ENCODE measurements at places on chromosomes 5 and 9. TPM values are rescaled to one million over a fixed set of nuclear protein-coding genes. Genes with fewer than 3 reads are reported as not detected.

DNA sequence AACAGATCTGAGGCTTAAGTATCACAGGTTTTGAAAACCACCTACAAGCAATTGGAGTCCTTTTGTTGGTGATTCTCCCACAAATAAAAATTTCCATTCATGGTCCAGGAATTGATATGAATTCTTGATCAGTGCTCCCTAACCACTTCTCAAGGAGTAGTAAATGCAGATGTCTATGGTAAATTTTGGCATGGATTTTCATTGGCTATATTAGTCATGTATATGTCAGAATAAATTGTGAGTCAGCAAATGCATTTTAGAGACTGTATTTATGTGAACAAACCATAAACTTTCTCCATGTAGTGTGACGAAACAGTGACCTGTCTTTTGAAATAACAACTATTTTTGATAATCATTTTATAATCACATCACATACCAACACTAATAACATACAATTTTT is 611.1 kb downstream of the HTR1A start:
- H3K27me3 ChIP-seq: no peaks in the 10 kb centered on the region
- H3K27ac ChIP-seq: no peak overlapping the region
- no peak overlapping the region for H3K4me3 ChIP-seq
- H3K4me1 ChIP-seq: no peaks in the 10 kb centered on the region
- no peaks in the 10 kb centered on the region for H3K36me3 ChIP-seq

DNA sequence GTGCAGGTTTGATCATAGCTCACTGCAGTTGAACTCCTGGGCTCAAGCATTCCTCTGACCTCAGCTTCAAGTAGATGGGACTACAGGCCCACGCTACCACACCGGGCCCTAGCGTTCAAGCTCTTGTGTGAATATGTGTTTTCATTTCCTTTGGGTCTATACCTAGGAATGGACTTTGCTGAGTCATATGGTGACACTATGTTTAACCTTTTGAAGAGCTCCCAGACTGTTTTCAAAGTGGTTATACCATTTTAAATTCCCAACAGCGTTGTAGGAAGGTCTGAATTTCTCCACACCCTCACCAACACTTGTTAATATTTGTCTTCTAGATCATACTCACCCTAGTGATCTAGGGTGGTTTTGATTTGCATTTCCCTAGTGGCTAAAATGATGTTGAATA is 33.5 kb downstream of the FAF2 start:
- H3K4me3 ChIP-seq: no peak overlapping the region
- H3K27ac ChIP-seq: no peak overlapping the region
- H3K36me3 ChIP-seq: peaks cover 23% of the 10 kb centered on the region
- no peaks in the 10 kb centered on the region for H3K27me3 ChIP-seq
- no peak for DNase-seq

- no peak for DNase-seq
- no peak overlapping the region for H3K4me3 ChIP-seq
- H3K36me3 ChIP-seq: peaks cover 8% of the 10 kb centered on the region
- no peaks in the 10 kb centered on the region for H3K4me1 ChIP-seq
- H3K27me3 ChIP-seq: no peaks in the 10 kb centered on the region
These were observed 13.6 kb downstream of the CKMT2 start for GRCh38 chr5:81246697-81247096.

GRCh38 chr9:88015606-88016005 is 41.3 kb upstream of the CDK20 start:
- no peak overlapping the region for H3K27ac ChIP-seq
- H3K27me3 ChIP-seq: no peaks in the 10 kb centered on the region
- no peaks in the 10 kb centered on the region for H3K4me1 ChIP-seq
- no peaks in the 10 kb centered on the region for H3K36me3 ChIP-seq
- DNase-seq: no peak
- no peak overlapping the region for H3K4me3 ChIP-seq

DNA sequence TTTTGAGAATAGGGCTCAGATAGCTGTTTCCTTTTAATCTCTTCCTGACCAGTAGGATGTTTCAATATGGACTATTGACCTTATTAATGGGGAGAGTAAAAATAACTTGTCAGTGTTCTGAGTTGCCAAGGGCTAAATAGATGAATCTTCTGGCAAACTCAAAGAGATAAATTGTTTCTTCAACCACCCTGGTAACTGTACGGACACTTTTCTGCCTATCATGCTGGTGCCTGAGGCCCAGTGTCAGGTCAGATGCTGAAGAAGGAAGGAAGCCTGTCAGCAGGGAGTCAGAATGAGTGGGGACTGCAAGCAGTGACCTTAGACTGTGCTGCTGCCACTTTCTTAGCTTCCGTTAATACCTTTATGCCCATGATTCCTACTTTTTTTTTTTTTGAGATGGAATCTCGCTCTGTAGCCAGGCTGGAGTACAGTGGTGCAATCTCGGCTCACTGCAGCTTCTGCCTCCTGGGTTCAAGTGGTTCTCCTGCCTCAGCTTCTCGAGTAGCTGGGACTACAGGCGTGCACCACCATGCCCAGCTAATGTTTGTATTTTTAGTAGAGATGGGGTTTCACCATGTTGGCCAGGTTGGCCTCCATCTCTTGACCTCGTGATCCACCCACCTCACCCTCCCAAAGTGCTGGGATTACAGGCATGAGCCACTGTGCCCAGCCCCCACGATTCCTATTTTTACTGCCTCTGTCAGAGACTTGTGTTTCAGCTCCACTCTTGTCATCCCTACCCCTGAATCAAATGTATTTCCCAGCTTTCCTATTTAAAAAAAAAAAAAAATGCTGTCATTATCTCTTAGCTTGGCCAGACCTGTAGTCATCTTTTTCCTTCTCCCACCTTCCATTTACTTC is 33.7 kb downstream of the TGFBR1 start:
- no peaks in the 10 kb centered on the region for H3K27me3 ChIP-seq
- H3K36me3 ChIP-seq: peaks cover 14% of the 10 kb centered on the region
- no peak overlapping the region for H3K4me3 ChIP-seq
- H3K4me1 ChIP-seq: no peaks in the 10 kb centered on the region
- DNase-seq: no peak

DNA sequence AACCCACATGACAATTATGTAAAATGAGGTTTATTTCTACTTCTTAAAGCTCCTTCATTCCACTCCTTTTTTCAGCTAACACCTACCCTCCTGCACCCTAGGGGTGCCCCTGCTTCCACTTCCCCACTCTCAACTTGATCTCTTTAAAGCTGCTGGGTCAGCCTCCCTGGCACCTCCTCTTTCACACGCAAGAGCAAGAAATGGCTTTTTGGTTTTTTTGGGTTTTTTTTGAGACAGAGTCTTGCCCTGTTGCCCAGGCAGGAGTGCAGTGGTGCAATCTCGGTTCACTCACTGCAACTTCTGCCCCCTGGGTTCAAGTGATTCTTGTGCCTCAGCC is 64.4 kb downstream of the SUSD1 start:
- H3K27me3 ChIP-seq: no peaks in the 10 kb centered on the region
- no peaks in the 10 kb centered on the region for H3K4me1 ChIP-seq
- no peaks in the 10 kb centered on the region for H3K36me3 ChIP-seq
- DNase-seq: no peak
- no peak overlapping the region for H3K4me3 ChIP-seq
- no peak overlapping the region for H3K27ac ChIP-seq

- H3K27me3 ChIP-seq: no peaks in the 10 kb centered on the region
- no peak overlapping the region for H3K4me3 ChIP-seq
- H3K4me1 ChIP-seq: peaks cover 35% of the 10 kb centered on the region
- no peaks in the 10 kb centered on the region for H3K36me3 ChIP-seq
- DNase-seq: no peak
These were observed 13.0 kb downstream of the C1QTNF2 start for GRCh38 chr5:160357394-160357793.

DNA sequence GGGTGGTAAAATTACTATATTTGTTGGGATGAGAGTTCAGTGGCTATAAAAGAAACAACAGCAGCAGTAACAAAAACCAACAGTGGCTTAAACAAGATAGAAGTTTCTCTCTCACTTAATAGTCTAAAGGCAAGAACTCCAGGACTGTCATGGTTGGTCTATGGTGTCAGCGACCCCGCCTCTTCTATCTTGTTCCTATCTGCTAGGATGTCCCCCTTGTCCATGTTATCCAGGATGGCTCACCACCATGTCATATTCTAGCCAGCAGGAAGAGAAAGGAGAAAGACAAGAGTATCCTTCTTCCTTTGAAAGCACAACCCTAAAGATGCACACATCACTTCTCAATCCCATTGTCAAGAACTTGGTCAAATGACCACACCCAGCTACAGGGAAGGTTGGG is 11.3 kb upstream of the OTP start:
- no peak for DNase-seq
- H3K36me3 ChIP-seq: no peaks in the 10 kb centered on the region
- no peak overlapping the region for H3K4me3 ChIP-seq
- peaks cover 2% of the 10 kb centered on the region for H3K27me3 ChIP-seq

DNA sequence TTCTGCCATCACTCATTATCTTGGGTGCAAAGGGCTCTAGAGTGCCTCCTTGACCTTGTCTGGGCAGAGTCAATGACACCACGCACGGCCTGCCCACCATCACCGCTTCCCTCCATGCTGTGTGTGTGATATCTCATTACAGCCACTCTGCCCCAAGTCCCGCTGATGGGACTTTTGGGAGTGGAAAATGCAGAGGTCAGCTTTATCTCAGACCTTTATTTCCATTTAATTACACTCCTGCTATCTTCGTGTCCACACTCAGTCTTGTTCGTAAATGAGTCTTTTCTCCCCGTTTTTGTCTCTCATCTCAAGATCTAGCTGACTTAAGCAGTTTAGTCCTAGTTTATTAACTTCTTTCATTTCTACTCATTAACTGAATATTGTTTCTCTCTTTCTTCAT is 226.2 kb downstream of the ICE1 start:
- no peaks in the 10 kb centered on the region for H3K36me3 ChIP-seq
- H3K27me3 ChIP-seq: no peaks in the 10 kb centered on the region
- peaks cover 6% of the 10 kb centered on the region for H3K4me1 ChIP-seq
- H3K4me3 ChIP-seq: no peak overlapping the region
- no peak overlapping the region for H3K27ac ChIP-seq

DNA sequence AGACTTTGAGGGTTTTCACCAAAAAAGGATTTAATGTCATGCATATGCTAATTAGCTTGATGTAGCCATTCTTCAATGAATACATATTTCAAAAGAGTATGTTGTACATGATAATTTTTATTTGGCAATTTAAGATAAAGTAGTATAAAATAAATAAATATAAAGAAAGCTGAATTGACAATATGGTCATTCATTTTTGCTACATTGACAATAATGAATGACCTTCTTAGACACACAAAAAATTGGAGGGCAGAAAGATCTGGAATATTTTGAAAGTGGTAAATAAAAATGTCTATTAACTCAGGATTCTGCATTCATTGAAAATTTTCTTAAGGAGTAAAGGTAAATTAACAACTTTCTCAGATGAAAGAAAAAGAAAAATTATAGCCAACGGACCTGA is 324.8 kb upstream of the FTMT start:
- H3K27me3 ChIP-seq: no peaks in the 10 kb centered on the region
- no peak for DNase-seq
- no peaks in the 10 kb centered on the region for H3K4me1 ChIP-seq
- no peak overlapping the region for H3K27ac ChIP-seq

DNA sequence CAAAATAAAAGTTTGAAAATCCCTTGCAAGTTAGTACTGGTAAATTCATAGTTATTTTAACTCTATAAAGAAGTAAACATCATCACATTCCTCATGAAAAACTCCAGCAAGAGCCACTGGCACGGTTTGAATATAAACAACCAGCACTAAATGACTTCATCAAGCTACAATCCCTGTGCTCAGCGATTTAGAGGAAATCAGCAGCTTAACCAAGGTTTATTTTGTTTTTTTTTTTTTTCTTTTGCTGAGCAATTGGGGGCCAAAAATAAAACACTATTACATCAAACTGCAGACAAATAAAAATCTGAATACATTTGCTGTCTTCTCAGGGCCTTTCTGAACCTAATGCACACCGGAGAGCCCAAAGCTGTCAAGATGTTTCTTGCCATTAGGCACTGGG is 106.2 kb upstream of the SLC24A2 start:
- no peaks in the 10 kb centered on the region for H3K27me3 ChIP-seq
- no peak overlapping the region for H3K27ac ChIP-seq
- H3K36me3 ChIP-seq: no peaks in the 10 kb centered on the region

DNA sequence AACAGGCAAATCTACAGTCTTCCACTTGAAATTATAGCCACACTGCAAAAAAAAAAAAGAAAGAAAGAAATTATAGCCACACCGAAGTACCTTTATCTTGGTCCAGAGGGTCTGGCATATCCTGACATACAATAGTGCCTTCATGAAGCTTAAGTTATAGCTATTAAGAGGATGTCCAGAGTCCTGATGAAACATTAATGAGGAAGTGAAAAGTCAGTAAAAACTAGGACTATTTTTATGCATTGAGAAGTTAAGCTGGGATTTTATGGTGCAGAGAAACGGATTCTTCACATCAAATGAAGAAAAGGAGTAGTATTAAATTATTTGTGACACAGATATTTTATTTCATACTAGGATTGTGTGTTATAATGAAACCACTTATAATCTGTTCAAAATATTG is 123.9 kb downstream of the SV2C start:
- H3K4me1 ChIP-seq: no peaks in the 10 kb centered on the region
- H3K27me3 ChIP-seq: no peaks in the 10 kb centered on the region
- H3K4me3 ChIP-seq: no peak overlapping the region

- H3K4me1 ChIP-seq: peaks cover 41% of the 10 kb centered on the region
- no peak for DNase-seq
These were observed 5.3 kb downstream of the RALGDS start for GRCh38 chr9:133115604-133116345.

DNA sequence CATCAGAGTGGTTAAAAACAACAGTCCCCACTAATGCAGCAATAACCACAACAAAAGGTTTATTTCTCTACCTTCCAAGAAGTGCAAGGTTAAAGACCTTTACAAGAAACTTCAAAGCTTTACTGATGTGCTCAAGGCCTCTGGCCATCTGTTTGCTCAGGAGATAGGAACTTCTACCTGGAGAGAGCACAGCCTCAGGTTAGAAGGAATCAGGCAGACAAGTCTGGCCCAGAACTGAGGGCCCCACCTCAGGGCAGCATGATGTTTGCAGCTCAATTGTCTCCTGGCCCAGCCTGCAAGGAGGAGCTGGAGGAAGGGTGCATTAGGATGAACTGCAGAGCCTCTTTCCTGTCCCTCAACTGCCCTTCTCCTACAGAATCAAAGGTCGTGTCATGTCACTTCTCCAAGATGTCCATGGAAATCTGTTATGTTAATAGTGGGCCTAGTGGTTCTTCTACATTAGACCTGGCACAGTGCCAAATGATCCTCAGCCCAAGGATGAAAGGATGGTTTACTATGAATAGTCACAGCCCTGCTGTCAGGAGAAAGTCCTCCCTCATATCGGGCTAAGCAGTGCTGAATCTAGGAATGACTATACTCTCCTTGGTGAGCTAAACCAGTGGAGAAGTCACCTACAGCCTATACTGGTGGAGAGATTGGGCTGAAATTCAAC is 98.9 kb upstream of the NTRK2 start:
- no peak for DNase-seq
- no peaks in the 10 kb centered on the region for H3K36me3 ChIP-seq
- no peaks in the 10 kb centered on the region for H3K27me3 ChIP-seq
- no peak overlapping the region for H3K4me3 ChIP-seq

GRCh38 chr5:9799606-9800005 is 169.5 kb upstream of the TAS2R1 start:
- DNase-seq: no peak
- H3K36me3 ChIP-seq: no peaks in the 10 kb centered on the region
- H3K27me3 ChIP-seq: no peaks in the 10 kb centered on the region
- H3K4me1 ChIP-seq: no peaks in the 10 kb centered on the region
- H3K4me3 ChIP-seq: no peak overlapping the region

The HEMGN gene
- not detected for total RNA-seq

The LRRTM2 gene
- total RNA-seq: not detected

The PROB1 gene
- 4.3 TPM for total RNA-seq

The MAST4 gene
- 55.2 TPM for total RNA-seq

The NTNG2 gene
- 5.9 TPM for total RNA-seq

The DBH gene
- not detected for total RNA-seq

The AMACR gene
- 1.3 TPM for total RNA-seq

Measured in ascending aorta (tissue), 2 donors.